ENCODE measurements at places on chromosomes 2 and 18. TPM values are rescaled to one million over a fixed set of nuclear protein-coding genes. Genes with fewer than 3 reads are reported as not detected.

DNA sequence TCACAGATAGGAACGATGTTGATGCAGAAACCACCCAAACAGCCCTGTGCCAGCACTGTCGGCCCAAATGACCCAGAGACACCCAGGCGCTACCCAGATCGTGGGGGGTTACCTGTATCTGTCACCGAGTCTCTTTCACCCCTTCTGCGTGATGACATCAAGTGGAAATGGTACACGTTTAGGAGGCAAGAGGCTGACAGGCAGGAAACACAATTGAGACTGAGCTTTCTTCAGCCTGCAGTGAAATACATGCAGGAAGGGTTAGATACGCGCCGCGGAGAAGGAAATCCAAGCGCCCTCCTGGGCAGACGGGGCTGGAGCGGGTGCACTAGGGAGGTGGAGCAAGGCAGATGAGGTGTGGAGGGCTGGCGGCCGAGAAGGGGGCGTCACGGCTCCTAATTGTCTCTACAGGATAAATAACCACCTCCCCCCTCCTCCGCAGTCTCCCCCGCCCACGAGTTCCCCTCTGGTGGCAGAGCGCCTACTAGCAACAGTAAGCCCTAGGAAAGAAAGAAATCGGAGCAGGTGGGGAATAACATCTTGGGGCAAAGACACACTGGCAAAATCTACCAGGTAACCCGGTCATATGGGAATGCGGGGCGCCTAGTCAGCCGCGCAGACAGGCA, at the start of gene RNF152:
Gene RNF152, minus strand, starts transcription at position 325 of the 626 bp plus-strand sequence. CDS start 76,544 bp downstream, outside the sequence.
- DNase-seq = peak; percentile 29

- DNase-seq = peak; percentile 39
Measured at GRCh38 chr2:118678985-118679384, 168.5 kb downstream of the EN1 start.

DNA sequence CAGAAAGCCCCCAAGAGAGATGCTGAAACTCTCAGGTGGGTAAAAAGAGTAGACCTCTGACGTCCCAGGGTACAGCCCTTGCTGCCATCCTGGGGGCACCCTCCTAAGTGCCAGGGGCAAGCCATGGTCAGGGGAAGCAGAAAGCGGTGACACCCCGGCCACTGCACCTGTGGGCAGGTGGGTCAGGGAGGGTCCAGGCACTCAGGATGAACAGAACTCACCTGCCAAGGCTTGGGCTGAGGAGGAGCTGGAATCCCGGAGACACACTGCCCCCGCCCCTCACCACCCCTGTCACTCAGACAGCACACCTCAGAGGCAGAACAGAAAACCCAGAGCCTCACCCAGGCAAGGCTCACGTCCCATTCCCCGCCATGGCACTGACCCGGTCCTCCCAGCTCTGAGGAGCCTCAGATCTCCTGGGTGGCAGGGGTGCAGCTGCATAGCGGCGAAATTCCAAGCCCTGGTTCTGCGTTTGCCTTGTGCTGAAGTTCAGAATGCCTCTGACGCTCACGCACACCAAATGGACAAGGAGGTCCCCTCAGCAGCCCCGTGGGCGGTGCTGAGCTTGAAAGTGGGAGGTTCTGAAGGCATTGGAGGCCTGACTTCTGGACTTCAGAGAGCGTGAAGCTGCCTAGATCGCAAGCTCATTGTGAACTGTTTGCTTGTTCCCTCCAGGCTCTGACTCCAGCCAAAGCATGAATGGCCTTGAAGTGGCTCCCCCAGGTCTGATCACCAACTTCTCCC, 4.3 kb downstream of the GPR17 start:
- DNase-seq = no peak

The GPR75 gene
- total RNA-seq = 1.8 TPM

Measured in fibroblast of lung (primary cell).